ENCODE measurements at places on chromosomes 13 and 19. TPM values are rescaled to one million over a fixed set of nuclear protein-coding genes. Genes with fewer than 3 reads are reported as not detected.

OVOL3 gene
- not detected for total RNA-seq

FFAR2 gene
- total RNA-seq: 0.99 TPM

GRCh38 chr19:17946965-17947784, 14.4 kb downstream of the CCDC124 start:
- no peak for DNase-seq

GRCh38 chr13:56412856-56413255, 727.9 kb upstream of the PRR20A start:
- DNase-seq: no peak

DNA sequence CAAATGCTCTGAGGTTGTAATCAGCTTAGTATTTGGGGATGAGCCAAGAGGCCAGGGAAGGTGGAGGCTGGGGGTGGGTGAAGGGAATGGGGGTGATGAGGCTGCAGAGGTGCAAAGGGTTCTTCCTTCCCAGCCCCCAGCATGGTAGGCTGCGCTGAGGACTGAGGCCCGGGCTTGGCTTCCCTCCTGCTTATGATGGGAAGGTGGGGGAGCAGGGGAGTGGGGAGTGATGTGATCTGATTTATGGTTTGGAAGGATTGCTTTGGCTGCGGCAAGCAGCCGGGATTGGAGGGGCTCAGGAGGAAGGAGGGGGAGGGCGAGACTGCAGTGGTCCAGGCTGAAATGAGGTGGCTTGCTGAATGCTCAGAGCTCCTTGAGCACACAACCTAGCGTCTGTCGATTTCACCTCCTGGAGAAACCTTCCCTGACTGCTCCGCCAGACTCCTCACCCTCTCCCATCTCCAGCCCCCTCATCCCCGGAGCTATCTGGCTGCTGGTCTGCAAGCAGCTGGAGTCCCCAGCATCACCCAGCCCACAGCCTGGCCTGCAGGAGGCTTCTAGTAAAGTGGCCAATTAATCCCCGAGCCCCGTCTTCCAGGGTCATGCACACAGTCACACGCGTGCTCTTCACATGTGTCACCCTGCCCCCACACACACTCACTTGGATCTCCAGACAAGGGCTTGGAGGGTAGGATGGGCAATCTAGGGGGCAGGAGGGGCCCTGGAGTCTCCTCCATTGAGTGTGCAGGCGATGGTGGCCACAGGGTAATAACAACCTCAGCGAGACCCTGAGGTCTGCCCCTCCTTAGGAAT, 757 bp upstream of the CLEC11A start:
- no peak for DNase-seq

DNA sequence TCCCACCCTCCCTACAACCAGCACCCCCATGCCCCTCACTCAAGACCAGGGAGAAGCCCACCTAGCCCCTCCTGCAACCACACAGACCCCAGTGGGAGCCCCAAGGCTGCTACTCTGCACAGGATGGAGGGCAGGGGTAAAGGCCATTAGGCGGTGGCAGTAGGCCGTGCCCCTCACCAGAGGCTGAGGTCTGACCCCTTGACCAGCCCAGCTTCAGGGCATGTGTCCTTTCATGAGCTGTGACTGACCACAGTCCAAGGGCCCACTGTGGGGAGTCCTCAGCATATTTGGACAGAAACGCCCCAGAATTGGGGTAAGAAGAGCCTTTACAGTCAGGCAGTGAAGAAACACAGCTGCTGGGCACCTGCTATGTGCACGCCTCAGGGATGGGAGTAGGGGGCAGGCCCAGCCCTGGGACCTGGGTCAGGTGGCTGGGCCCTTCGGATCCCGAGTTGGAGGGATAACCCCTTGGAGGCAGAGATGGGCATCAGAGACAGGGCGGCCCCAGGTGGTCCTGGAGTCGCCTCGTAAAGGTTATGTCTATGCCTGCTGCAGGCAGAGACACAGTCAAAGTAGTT, 1.7 kb upstream of the RPS5 start:
- no peak for DNase-seq

DNA sequence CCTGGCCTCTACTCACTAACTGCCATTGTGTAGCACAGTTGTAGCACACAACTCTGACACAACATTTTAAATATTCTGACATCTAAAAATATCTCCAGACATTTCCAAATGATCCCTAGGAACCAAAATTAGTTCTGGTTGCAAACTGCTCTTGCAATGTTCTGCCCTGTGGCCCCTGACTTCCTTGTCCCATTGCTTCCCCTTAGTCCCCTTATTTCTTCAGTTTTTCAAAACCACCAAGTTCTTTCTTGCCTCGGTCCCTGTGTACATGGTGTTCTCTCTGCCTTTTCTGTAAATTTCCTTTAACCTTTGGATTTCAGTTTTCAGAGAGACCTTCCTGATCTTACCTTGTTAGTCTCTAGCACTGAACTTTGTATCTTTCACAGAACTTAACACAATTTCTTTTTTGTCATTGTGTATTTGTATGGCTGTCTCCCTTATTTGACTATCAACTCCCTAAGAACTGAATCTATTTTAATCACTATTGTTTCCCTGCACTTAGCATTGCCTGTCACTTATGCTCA, 87.6 kb upstream of the MLNR start:
- no peak for DNase-seq

ONECUT3 gene
- not detected for total RNA-seq

DNA sequence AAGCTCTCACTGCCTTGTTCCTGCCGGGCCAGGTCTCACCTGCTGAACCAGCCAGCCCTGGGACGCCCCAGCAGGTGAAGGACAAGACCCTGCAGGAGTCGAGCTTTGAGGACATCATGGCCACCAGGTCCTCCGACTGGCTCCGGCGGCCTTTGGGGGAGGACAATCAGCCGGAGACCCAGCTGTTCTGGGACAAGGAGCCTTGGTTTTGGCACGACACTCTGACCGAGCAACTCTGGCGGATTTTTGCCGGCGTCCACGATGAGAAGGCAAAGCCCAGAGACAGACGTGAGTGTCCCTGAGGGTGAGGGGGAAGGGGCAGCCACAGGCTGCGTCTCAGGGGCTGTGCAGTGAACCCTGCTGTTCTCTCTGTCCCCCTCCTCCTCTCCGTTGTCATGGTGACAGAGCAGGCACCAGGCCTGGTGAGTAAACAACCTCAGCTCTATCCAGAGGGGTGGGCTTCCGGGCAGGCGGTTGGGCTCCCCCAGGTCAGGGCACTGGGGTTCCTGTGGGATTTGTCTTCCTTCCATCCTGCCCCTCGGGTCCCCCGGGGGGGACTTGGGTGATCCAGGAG, 9.7 kb downstream of the TLE6 start:
- DNase-seq: no peak

COL4A2 gene
- total RNA-seq: 479 TPM

SHD gene
- total RNA-seq: 1.3 TPM

NLRP9 gene
- total RNA-seq: not detected

DNA sequence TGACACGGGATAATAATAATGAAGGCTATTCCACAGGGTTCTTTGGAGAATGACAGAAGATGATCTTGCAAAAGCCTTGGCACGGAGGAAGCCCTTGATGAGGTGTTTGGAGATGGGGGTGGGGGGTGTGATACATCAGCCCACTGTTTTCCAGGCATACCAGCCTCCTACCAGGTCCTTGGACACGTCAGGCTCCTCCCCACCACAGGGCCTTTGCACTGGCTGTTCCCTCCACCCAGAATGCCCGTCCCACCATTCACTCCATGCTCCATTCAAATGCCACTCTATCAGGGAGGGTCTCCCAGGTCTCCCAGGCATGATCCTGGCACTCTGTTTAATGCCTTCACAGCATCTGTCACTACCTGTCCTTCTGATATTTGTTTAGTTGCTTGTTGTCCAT, 2.7 kb downstream of the WIZ start:
- DNase-seq: no peak

- no peak for DNase-seq
Observed at GRCh38 chr13:112220296-112220875, 153.4 kb downstream of the SOX1 start.

DNA sequence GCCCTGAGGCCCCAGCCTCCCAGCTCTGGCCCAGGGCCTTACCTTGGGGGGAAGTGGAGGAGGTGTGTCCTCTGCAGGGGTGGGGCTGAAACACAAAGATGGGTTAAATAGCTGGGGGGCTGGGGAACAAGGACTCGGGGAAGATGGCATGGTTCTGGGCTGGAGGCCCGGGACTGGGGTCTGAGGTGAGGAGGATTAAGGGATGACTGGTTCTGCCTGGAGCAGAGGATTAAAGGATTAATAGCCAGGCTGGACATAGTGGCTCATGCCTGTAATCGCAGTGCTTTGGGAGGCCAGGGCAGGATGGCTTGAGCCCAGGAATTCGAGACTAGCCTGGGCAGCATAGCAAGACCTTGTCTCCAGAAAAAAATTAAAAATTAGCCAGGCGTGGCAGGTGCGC, 11.6 kb downstream of the MAP4K1 start:
- DNase-seq: no peak

CEACAM19 gene
- 3.4 TPM for total RNA-seq

DNA sequence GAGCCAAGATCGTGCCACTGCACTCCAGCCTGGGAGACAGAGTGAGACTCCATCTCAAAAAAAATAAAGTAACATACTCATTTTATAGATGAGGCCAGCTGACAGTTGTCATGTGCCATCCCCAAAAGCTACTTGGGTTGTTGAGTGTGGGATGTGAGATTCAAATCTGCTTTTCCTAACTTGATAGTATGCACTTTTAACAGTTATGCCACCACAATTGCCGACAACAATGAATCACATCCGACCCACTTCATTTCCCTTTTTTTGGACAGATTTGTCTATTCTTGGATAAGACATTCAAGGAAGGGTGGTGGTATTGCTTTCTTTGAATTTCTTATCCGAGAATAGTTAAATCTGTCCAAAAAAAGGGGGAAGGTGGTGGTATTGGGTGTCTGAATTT, 16.3 kb upstream of the DNMT1 start:
- DNase-seq: no peak

DNA sequence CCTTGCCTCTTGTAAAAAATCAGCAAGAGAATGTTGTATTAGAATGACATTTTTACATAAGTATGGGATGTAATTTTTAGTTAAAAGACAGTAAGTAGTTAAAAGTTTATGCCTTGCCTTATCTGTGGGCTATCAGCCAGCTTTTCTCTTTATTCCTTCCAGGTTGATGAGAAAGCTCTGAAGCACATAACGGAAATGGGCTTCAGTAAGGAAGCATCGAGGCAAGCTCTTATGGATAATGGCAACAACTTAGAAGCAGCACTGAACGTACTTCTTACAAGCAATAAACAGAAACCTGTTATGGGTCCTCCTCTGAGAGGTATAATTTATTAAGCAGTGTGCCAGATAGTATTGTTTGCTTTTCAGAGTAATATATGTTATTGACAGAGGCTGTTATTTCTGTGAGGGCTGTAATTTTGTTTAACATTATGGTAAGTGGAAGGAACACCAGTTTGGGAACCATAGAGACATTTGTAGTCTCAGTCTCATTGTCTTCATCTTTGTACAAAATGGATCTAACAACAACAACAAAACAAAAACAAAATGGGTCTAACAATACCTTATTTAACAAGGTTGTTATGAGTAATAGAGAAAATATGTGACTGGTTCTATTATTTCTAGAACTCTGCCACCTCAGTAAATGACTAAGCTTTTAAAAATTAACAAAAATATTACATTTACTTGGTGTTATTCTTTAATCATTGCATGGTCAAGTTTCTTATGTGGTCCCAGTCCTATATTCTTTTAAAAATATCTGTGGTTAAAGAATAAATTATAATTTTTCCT, 112.8 kb downstream of the TDRD3 start:
- no peak for DNase-seq

GRCh38 chr19:661427-662196, 1.4 kb downstream of the RNF126 start:
- no peak for DNase-seq

DNA sequence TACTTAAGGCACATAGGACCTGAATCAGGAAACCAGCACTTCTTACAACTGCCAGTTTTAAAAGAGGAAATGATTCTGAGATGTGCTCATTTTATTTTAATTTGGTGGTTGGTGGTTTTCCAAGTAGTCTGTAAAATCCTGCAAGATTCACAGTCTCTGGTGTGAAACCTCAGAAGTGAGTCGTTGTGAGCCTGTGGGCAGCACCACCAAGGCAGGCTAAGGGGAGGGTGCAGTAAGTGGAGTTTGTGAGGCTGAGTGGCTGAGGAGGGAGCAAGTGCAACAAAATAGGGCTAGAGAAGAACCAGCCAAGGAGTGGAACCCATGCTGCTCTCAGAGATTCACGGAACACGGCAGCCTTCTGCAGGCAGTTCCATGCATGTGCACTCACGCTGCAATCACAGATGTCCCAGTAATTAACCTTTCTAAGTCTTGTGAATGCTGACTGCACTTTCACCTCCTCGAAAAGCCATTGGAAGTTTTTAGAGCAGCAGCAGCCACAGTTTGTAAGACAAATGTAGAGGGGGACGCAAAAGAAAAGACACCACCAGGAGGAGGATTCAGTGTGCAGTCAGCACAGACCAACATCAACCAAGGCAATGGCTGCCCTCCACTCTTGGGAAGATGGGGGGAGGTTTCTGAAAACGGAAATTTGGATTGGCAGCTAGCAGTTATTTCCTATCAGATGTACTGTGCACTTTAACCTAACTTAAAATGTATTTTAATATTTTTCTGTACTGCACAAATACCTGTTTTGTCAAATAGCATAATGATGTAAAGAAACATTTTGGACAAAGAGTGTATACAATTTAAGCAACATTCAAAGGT, 44.9 kb downstream of the ESD start:
- DNase-seq: no peak

GRCh38 chr19:43105496-43105895, 23.0 kb upstream of the PSG2 start:
- DNase-seq: no peak

- DNase-seq: peak; percentile 73
Observed at GRCh38 chr19:42255766-42256745, 1.1 kb upstream of the ERF start.

DNA sequence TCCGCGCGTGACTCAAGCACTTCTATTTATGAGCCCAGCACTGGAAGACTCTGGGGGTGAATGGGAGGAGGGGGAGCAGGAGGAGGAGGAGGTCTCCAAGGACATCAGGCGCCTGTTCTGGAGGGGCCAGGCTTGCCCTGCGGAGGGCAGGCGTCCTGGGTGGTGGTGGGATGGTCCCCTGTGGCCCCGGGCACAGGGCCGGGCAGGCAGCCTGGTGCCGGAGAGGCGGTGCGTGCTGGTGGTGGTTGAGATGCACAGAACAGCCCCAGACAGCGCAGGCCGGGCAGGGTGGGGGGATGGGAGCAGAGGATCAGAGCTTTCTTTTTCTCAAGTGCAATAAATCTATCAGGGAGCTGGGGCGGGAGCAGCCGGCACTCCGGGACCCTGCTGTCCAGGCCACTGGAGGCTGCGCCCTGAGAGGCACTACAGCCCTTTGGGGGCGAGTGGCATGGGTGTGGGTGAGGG, 14.0 kb downstream of the NKPD1 start:
- no peak for DNase-seq

GRCh38 chr13:111401151-111401550, 80.7 kb downstream of the TEX29 start:
- DNase-seq: no peak

All from skin of body (tissue), 3 donors.